GM03348 (cell line): ENCODE measurements at places on chromosomes 11 and 22.

DNA sequence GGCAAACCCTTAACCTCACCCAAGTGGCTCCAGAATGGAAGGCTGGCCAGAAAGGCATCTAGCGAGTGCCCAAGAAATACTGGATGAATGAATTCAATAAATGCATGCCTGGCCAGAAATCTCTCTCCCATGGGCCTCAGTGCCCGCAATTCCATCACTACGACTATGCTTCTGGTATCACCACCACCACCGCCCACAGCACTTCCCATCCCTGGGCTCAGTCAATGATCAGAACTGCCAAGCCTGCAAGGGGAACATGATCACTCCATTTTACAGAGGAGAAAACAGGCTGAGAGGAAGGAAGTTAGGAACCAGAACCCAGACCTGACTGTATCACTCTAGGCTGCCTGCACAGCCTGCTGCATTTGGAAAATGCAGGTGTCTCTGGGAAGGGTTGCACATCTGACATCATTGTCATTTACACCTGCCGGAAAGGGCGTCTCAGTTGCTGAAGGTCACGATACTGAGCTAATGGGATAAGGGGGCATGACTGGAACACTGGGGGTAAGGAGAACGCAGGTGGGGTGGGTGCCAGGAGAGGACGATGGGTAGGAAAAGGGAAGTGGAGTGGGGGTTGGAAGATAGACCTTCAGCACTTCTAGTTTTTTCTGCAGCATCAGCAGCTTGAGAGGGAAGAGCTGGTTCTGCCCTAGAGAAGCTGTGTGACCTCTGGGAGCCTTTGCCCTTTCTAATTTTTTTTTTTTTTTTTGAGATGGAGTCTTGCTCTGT lies 3.2 kb downstream of the GPR152 start:
- no peak for DNase-seq

GRCh38 chr11:65788821-65789220 lies 2.0 kb downstream of the OVOL1 start:
- DNase-seq: no peak

- peak; percentile 89 for DNase-seq
Measured at GRCh38 chr11:35083431-35084238, 55.3 kb upstream of the CD44 start.

GRCh38 chr11:59025097-59025496 lies 61.0 kb upstream of the GLYATL1B start:
- DNase-seq: no peak

- peak; percentile 69 for DNase-seq
Measured at GRCh38 chr22:36562261-36562835, 33.4 kb upstream of the EIF3D start.

DNA sequence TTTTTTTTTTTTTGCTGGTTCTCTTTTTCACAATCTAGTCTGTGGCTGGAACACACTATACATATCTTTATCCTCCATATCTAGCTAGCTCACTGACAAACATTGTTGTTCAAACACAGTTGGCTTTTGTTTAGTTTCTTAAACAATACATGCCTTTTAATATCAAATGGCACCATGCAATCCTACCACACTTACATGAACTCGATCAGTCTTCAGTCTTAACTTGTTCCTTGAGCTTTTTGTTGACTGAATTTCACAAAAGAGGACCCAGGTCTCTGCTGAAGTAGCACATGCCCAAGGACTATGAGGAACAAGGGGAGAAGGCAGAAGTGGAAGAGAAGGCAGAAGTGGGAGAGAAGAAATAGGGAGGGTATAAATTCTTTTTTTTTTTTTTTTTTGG lies 25.5 kb downstream of the TMEM123 start:
- no peak for DNase-seq

DNA sequence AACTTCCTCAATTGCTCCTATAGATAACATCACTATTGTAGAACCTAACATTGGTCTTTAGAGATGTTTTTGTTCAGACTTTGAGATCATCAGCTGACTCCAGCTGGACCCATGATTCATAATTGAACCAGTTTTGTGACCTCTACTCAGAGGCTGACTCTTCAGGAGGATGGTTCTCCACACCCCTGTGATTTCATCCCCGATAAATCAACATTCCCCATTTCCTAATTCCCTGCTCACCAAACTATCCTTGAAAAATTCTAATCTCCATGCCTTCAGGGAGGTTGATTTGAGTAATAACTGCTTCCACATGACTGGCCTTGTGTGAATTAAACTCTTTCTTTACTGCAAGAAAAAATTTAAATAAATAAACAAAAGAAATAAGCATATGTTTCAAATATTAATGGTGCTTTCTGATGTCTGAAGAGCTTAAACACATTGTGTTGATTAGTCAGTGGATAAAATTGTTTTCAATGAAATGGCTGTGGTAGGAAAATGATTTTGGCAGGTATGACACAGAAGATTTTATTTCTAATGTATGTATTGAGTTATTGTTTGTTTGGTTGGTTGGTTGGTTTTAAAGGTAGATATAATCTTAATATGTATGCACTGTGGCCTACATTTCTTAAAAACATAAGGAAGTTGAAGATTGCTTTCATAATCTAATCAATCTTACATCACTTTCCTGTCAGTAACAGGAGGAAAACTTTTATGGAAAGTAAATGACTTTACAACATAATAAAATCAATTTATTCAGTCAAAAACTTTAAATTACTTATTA lies 427.9 kb upstream of the CCDC179 start:
- peak; percentile 63 for DNase-seq

- DNase-seq: no peak
Measured at GRCh38 chr11:128187835-128188234, 399.5 kb downstream of the ETS1 start.
